Mesothelial cell of epicardium (in vitro differentiated cells): ENCODE measurements at places on chromosomes 2 and 18. TPM values are rescaled to one million over a fixed set of nuclear protein-coding genes. Genes with fewer than 3 reads are reported as not detected.

Gene C2orf80
- total RNA-seq = not detected in 3 replicates

Gene TTLL4
- 54.8 to 65.5 TPM (median 61.8 TPM) in 3 replicates for total RNA-seq

Gene GAD1
- 0.20 to 0.34 TPM (median 0.31 TPM) in 3 replicates for total RNA-seq

GRCh38 chr18:77165503-77166188 lies 33.1 kb upstream of the MBP start:
- no peak overlapping the region for H3K4me3 ChIP-seq
- H3K4me1 ChIP-seq = peaks cover 9% of the 10 kb centered on the region
- H3K36me3 ChIP-seq = no peaks in the 10 kb centered on the region
- H3K27me3 ChIP-seq = peaks cover 18% of the 10 kb centered on the region

DNA sequence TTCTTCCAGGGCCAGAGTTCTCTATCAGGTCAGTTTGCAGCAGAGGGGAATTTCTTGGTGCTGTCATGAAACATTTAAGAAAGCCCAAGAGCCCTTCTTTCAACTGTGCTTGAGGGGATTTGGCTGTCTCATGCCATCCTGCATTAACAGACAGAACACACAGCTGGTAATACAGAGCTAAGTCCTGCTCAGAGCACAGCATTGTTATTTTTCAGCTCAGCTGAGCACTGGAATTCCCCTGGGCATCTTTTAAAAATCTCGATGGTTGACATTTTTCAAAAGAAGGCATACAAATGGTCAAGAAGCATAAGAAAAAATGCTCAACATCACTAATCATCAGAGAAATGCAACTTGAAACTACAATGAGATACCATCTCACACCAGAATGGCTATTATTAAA lies 14.9 kb upstream of the IL1R2 start:
- no peak for DNase-seq
- no peak overlapping the region for H3K27ac ChIP-seq
- peaks cover 8% of the 10 kb centered on the region for H3K4me1 ChIP-seq

DNA sequence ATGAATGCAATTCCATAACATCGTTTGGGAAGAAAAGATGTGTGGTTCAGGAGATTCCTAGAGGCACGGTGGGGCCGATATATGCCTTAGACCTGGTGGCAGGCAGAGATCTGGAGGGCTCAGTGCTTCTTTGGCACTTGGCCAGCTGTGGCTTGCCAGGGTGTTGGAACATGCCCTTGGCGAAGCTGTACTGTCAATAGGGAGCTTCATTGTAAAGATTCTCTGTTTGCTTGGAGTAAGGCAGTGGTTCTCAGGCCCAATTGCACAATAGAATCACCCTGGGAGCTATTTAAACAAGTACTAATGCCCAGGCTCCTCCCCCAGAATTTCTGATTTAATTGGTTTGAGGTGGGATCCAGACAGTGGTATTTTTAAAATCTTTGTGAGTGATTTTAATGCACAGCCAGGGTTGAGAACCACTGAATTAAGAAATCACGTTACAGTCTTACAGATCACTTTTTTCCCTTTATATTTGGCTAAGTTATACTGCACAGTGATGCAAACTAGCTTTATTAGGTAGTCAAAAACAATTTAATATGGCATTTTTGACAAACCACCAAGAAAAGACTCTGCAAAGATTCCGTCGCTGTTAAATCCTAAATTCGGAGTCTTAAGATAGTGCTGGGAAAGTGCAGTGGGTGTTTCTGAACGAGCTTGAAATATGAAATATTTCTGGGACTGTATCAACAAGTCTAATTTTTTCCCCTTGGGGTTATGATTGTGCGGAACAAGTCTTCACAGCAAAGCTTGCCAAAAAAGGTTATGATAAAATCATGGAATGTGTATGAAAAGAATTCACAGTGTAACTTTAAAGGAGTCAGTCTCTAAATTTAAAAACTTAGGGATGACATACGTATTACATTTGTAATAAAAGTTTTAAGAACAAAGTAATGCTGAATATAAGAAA lies 78.0 kb downstream of the CRIM1 start:
- no peak overlapping the region for H3K4me3 ChIP-seq
- peak overlapping the region; percentile 89 for H3K27ac ChIP-seq
- no peaks in the 10 kb centered on the region for H3K27me3 ChIP-seq
- H3K4me1 ChIP-seq = peaks cover 49% of the 10 kb centered on the region
- no peak for DNase-seq
- H3K36me3 ChIP-seq = no peaks in the 10 kb centered on the region

DNA sequence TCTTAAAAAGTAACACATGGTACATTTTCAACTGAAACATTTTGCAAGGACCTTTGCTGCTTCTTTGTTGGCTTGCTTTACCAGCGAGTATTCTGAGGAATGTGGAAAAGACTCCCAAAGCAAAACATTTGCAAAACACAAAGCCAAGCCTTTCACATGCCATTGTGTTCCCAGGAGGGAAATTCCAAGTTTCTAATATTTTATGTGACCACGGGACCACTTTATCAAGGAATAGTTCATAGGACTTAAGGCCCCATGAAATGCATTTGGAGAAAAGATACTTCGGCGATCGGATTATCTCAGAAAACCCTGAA lies 26.2 kb downstream of the CYP27C1 start:
- H3K4me1 ChIP-seq = peaks cover 2% of the 10 kb centered on the region
- H3K27me3 ChIP-seq = no peaks in the 10 kb centered on the region
- H3K4me3 ChIP-seq = no peak overlapping the region
- DNase-seq = no peak
- H3K36me3 ChIP-seq = peaks cover 16% of the 10 kb centered on the region
- H3K27ac ChIP-seq = no peak overlapping the region

GRCh38 chr2:71070294-71071093 lies 2.0 kb downstream of the NAGK start:
- peaks cover 37% of the 10 kb centered on the region for H3K4me1 ChIP-seq
- H3K27me3 ChIP-seq = no peaks in the 10 kb centered on the region
- H3K4me3 ChIP-seq = peak overlapping the region; percentile 13
- peak overlapping the region; percentile 13 for H3K27ac ChIP-seq
- H3K36me3 ChIP-seq = peaks cover 12% of the 10 kb centered on the region

- H3K4me3 ChIP-seq = no peak overlapping the region
- H3K4me1 ChIP-seq = peaks cover 3% of the 10 kb centered on the region
- no peak overlapping the region for H3K27ac ChIP-seq
These were observed 226.3 kb downstream of the ZNF521 start for GRCh38 chr18:25125680-25126079.

DNA sequence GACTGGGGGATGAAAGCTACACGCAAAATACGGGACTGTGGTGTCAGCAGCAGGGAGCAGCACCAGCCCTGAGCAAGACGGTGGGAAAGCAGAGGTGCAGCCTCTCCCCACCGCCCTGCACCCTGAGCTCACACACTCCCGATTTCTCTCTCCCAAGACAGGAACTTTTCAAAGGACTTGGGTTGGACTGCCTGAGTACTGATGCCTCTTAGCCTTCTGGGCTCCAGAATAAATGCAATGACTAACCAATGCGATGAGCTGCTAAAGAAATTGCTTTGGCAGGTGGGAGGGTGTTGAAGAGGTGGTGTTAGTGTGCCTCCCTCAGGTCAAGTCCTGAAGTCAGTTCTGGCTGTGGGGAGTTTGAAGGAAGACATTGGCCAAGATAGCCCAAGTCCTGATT lies 9.6 kb downstream of the TRIM54 start:
- DNase-seq = no peak
- no peaks in the 10 kb centered on the region for H3K36me3 ChIP-seq
- H3K4me3 ChIP-seq = no peak overlapping the region
- peaks cover 13% of the 10 kb centered on the region for H3K27me3 ChIP-seq

DNA sequence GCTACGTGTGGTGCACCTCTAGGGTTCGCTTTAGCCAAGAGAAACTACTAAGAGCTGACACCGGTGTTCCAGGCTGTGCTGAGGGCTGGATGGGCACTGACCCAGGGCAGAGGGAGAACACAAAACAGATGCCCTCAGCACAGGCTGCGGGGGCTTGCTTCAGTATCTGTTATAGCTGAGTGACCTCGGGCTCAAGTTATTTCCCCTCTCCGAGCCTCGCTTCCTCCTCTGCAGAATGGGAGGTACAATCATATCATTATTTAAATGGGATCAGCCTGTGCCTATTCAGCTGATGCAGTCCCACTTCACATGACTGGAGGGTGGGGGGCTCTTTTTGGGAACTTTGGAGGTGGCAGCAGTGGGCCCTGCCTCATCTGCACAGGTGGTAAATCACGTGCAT lies 156.1 kb upstream of the APCDD1 start:
- H3K27me3 ChIP-seq = no peaks in the 10 kb centered on the region
- DNase-seq = no peak
- H3K4me1 ChIP-seq = peaks cover 15% of the 10 kb centered on the region
- H3K27ac ChIP-seq = no peak overlapping the region

- H3K27me3 ChIP-seq = no peaks in the 10 kb centered on the region
- no peak overlapping the region for H3K4me3 ChIP-seq
- no peak overlapping the region for H3K27ac ChIP-seq
- no peak for DNase-seq
These were observed 816.8 kb downstream of the CPS1 start for GRCh38 chr2:211373203-211373602.

GRCh38 chr2:215605214-215605613 lies 169.3 kb upstream of the FN1 start:
- H3K36me3 ChIP-seq = no peaks in the 10 kb centered on the region
- DNase-seq = no peak
- H3K27ac ChIP-seq = no peak overlapping the region
- no peak overlapping the region for H3K4me3 ChIP-seq

DNA sequence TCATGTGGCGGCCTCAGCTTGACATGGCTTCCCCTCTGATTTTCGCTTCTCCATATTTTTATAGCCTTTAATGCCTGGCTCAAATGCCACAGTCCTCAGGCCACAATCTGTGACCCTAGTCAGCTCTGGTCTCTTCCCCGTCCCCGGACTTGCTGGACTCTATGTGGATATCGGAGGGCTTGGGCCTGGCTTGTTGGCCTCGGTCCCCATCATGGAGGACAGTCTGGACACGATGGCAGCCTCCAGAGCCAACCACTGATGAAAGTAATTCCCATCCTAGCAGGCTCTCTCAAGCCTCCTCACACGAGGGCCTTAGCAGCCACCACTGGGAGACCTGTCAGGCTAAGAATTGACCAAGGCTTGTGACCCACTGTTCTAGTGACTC lies 61.6 kb downstream of the LPIN1 start:
- H3K4me1 ChIP-seq = no peaks in the 10 kb centered on the region
- peaks cover 56% of the 10 kb centered on the region for H3K36me3 ChIP-seq
- no peak for DNase-seq
- no peak overlapping the region for H3K4me3 ChIP-seq
- H3K27me3 ChIP-seq = no peaks in the 10 kb centered on the region
- no peak overlapping the region for H3K27ac ChIP-seq
